ENCODE measurements at places on chromosomes 1 and 21.
A peak's percentile ranks its signal among the peaks of the same experiment; 100 is the strongest.

GRCh38 chr1:6960860-6961259, 175.6 kb downstream of the CAMTA1 start:
- DNase-seq = no peak

- DNase-seq = no peak
Observed at GRCh38 chr21:30598802-30599201, at the start of gene KRTAP6-2. KRTAP6-2 (minus strand) TSS chr21:30598902; CDS start chr21:30598874, 28 bp downstream.

DNA sequence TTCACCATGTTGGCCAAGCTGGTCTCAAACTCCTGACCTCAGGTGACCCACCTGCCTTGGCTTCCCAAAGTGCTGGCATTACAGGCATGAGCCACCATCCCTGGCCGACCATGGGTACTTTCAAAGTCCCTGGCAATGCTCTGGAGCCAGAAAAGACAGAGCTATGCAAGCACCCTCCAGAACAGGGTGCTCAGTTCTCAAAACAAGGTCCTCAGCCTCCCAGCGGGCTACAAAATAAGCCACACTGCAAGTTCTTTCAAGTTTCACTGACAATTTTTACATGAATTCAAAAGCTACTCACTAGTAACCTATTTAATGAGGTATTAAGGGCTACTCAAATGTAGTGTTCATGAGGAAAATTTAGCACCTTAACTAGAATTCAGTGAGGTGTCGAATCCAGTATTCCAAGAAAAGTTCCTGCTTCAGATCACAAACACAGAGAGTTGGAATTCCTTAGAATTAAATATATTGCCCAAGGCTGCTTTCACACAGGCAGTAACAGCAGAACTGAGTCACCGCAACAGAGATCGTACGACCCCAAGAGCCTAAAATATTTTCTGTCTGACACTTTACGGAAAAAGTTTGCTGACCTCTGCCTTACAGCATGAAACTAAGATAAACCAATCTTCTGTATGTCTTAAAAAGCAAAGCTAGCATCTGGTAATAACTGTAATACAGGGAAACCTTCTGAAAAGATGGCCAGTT, 60.7 kb downstream of the HSF2BP start:
- DNase-seq = no peak

GRCh38 chr1:165925498-165926079, 98.2 kb downstream of the UCK2 start:
- no peak for DNase-seq

- DNase-seq = no peak
Observed at GRCh38 chr1:38784452-38785284, 74.9 kb downstream of the RRAGC start.

- DNase-seq = no peak
Observed at GRCh38 chr21:44420416-44421205, 34.7 kb upstream of the LRRC3 start.

DNA sequence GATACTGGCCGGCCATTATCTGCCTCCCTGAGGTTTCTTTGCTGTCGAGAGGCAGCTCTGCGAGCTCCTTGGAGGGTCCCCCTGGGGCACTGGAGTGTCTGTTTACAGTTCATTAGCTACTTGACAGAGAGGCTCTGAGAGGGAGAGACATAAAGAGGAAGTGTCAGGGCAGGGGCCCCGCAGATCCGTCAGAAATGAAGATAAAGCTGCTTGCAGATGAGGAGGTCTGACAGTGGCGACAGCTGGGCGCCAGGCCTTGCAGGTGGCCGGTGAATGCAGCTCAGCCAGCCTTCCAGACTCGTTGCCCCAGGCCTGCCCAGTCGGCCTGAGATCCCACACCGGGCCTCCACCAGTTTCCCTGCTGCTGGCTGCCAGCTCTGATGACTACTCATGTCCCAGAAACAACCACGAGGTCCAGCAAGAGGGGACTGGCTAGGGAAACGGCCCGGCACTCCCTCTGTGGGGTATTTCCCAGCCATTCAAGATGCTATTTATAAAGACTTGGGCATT, 84.7 kb downstream of the DISP3 start:
- no peak for DNase-seq

GRCh38 chr1:16717336-16718098, 22.8 kb upstream of the RNU1-4 start:
- no peak for DNase-seq

- no peak for DNase-seq
Observed at GRCh38 chr1:43293896-43294760, 6.7 kb upstream of the TIE1 start.

DNA sequence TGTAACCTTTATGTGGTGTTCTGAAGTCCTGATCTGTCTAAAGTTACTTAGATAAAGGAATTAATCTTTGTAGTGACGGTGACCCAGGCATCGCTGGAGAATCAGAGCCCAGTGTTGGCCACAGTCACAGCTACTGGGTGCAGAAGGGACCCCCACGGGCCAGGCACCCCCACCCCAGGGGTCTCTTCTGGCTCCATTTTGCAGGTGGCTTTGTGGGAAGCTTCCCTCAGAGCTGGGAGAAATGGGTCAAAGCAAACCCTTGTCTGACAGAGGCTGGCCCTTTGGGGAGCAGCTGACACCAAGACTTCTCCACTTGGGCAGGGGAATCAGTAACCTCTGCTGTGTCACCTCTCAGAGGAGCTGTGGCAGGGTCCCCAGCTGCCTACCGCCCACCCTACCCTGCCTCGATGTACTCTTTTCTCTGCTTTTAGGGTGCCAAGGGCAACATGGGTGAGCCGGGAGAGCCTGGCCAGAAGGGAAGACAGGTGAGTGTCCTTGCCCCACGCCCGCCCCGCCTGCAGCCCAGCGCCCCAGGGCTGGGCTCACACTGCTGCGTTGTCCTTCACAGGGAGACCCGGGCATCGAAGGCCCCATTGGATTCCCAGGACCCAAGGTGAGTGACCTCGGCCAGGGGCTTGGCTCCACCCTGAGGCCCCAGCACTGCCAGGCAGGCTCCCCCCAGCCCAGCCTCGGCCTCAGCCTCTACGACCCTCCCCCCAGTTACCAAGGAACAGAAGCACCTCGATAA, 17.7 kb downstream of the COL6A2 start:
- no peak for DNase-seq

DNA sequence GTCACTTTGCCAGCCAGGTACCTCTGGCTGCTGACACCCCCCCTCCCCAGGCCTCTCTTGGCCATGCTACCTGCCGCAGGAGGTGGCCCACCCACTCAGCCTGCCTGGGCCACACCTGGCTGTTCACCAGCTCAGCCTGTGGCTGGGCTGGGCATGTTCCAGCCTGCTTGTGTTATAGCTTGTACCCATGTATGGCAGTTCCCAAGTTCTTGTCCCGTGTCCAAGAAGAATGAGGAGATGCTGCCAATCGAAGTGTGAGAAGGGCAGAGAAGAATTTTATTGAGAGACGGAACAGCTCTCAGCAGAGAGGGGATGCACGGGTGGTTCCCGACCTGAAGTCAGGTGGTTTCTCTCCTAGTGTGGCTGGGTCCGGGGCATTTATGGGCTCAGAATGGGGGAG, 3.9 kb upstream of the MMEL1 start:
- no peak for DNase-seq

DNA sequence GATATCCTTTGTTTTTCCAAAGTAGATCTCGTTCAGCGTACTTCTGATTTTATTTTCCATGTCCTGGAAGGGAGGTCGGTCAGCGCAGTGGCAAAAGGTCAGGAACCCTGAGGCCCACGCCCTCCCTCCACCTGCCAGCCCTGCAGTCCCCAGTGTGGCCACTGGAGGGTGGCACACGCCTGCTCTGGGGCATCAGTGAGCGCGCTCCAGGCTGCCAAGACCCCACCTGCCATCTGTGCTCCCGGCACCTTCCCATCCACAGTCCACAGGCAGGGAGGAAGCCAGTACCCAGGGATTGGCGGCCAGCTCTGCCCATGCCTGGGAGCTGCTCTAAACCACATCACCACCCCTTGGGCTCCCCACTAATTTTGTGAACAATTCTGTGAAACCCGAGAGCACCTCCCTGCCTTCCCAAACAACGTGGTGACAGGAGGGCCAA, 32.3 kb downstream of the SLC66A1 start:
- DNase-seq = no peak

DNA sequence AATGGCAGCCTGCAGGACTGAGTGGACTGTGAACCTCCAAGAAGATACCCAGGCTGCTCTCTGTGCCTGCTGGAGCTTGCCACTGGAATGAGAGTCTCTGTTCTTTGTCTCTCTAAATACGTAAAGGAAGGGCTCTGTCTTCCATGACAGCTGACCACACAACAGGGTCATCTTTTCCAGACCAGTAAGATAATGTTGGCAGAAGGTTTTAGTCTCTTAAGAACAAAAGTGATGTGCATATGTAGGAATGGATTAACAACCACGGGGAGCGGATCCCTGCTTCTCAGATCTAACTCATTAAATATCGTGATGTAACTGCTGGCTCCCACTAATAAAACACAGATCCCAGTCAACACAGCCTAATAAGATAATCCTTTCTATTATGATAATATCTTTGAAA, 67.5 kb downstream of the MAP10 start:
- no peak for DNase-seq

DNA sequence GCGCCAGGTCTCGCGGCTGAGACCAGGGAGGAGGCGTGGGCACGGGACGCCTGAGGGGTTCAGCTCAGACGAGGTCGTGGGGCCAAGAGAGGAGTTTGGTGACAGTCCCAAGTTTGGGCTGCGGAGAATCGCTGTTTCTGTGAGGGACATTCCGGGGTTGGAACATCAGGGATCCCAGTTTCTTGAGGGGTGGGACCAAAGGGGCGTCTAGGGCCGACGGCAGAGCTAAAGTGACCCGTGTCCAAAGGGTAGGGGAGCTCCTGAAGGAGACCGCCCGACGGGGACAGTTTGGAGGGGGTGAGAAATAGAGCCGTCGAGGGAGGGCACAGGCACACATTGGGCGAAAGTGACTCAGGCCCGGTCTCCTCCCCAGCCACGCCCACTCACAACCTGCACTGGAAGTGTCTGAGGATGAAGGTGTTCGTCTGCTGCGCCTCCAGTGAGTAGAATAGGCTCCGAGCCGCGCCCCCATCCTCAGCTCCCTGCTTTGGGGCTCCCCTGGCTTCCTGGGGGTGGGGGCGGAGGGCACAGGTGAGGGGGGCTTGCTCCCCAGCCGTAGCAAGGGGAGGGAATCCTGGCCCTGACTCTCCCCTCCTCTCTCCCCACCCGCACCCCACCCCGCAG, 7.0 kb downstream of the EFNA3 start:
- peak; percentile 57 for DNase-seq

- no peak for DNase-seq
Observed at GRCh38 chr1:65045022-65045817, 78.9 kb upstream of the JAK1 start.

Data from stimulated activated CD4-positive, alpha-beta T cell treated with anti-CD3 and anti-CD28 coated beads, Interleukin-1b, Interleukin-23, amount 100 ng/mL, for 1 hour (primary cell).